Stimulated activated CD4-positive, alpha-beta T cell treated with anti-CD3 and anti-CD28 coated beads, TNF-alpha, amount 100 ng/mL, for 24 hours (primary cell): ENCODE measurements at places on chromosomes 2 and 18.

GRCh38 chr2:134630504-134631159, 88.2 kb downstream of the TMEM163 start:
- no peak for DNase-seq

DNA sequence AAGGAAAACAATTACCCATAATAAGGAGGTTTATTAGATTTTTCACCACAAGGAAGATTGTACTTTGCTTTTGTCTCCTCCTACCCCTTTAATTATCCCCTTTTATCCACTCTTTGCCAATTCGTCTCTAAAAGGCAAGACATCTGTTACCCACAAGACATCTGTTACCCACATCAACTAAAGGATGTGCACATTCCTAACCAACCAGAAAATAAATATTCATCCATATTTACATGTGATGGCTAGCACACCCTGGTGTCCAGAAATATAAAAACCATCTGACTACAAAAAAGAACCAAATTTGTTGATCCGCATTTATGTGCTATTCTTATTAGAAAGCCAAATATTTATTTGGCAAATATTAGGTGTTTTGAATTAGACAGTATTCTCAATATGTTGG, 35.7 kb downstream of the ACVR1C start:
- no peak for DNase-seq

- DNase-seq, result no peak
Observed at GRCh38 chr18:26335156-26335555, 108.9 kb downstream of the TAF4B start.

GRCh38 chr2:104938231-104938941, 84.5 kb downstream of the POU3F3 start:
- peak; percentile 18 for DNase-seq

DNA sequence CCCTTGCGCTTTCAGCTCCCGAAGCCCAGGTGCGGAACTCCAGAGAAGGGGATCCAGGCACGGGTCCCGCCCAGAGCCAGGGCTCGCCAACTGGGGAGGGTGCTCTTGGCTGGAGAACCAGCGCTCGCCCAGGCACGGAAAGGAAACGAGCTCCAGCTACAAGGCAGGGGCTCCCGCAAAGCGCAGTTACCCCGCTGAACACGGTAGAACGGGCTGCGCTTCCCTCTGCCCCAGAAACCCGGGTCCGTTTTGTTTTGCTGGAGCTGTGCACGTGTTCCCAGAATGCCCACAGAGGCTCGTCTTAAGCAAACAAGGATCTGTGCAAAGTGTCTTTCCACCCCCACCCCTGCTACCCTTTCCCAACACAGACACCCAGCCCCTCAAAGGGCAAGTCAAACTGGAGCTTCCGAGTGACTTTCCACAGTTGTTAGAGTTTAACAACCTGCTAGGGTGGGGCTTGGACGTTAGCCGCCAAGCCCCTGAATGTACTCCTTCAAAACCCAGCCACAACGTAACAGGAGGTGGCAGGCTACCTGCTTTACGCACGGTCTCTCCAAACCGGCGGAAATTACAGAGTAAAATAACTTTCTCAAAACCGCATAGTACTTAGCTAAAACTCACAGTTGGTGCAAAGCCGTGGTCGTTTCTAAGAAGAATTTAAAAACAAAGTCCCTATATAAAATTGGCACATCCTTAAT, 775 bp downstream of the RNF125 start:
- no peak for DNase-seq

DNA sequence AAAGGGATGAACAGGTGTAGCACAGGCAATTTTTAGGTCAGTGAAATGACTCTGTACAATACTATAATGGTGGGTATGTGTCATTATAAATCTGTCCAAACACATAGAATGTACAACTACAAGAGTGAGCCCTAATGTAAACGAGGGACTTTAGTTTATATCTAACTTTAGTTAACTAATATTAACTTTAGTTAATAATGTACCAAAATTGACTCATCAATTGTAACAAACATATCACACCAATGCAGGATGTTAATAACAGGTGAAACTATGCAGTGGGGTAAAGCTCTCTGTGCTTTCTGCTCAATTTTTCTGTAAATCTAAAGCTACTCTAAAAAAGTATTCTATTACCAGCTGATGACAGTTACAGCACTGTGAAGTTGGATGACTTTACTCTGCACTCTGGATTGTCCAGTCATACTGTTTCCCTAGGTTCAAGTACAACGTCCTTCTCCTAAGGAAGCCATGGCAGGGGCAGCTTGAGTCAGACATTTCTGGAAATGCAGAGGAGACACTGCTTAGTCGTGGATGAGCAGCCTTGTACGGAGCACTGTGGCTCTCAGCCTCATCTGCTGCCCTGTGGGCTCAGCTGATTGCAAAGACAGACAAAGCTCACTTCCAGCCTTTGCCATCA, 26.1 kb downstream of the TGFA start:
- no peak for DNase-seq

- no peak for DNase-seq
Observed at GRCh38 chr2:237235383-237236095, 149.8 kb downstream of the COPS8 start.

GRCh38 chr2:132681766-132682165, 11.8 kb upstream of the LYPD1 start:
- DNase-seq, result no peak

DNA sequence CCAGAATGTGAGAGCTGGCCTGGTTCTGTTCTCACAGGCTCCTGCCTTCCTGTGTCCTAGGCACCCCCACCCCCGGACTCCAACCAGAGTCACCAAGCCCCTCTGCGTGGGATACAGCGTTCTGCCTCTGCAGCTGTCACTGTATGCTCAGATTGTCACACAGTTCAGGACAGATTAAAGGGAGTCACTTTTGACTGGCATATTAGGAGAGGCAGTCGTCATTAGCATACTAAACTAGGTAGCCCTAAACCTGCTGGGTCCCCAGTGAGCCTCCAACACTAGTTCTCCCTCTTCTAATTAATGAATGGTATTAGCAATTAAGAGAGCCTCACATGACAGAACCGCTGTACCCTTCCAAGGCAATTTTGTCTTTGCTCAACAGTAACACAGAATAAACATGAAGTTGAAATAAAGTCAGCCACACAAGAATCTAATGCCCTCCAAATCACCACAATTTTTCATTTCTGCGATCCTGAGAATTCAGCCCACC, 340.2 kb downstream of the CMPK2 start:
- DNase-seq, result no peak

DNA sequence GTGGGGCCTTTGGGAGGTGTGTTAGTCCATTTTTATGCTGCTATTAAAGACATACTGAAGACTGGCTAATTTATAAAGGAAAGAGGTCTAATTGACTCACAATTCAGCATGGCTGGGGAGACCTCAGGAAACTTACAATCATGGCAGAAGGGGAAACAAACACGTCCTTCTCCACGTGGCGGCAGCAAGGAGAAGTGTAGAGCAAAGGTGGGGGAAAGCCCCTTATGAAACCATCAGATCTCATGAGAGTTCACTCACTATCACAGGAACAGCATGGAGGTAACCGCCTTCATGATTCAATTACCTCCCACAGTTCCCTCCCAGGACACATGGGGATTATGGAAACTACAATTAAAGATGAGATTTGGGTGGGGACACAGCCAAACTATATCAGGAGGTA, 187.1 kb upstream of the OSR1 start:
- DNase-seq, result no peak

DNA sequence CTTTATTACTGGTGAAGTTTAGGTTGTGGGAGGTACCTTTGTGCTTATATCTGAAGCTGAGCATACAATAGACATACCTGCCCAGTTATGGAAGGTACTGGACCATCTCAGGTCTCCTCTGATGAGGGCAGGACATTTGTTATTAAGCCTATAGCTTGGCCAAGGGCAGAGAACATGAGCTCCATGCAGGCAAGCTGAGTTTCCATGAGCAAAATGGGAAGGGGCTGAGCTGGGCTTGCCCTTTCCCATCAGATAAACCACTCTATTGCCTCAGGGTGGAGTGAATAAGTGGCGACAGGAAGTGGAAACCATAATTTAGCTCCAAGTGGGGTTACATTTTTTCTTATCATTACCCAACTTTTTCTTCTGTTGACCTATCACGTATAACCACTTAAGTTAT, 39.9 kb upstream of the EML6 start:
- no peak for DNase-seq

DNA sequence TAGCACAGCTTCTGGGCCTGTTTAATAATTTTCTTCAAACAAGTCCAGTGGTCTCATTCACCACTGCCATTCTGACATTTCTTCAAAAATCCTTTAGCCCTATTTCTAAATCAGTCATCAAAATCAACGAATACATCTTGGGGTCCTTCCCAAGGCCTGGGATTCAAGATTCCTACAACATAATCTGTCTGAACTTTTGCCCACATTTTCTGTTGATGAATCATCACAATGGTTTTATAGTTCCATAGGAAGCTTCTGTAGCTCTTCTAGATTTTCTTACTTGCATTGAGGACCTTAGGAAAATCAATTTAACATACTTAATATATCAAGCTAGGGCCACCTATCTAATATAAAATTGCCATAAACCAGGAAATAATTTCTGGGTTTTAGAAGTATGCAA, 811.8 kb upstream of the ACVR2A start:
- no peak for DNase-seq

GRCh38 chr2:44819061-44819460, 122.4 kb upstream of the SIX3 start:
- DNase-seq, result no peak

DNA sequence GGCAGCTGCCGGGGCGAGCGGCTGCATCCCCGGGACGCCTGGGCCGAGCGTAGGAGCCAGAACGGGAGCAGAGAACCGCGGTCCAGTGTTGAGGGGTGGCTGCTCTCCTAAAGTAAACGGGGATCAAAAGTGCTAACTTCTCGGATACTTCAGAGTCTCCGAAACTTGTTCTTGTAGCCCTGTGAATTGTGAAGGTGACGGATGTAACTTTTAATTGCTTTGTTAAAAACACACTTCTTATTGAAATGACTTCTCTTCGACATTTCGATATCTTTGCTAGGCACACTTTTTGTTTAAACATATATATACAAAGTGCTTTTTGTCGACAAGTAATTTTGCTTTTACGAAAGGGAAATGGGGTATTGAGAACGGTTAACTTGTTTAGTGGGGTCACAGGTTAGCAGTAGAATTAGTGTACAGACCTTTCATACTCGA, 540 bp downstream of the ATP9B start:
- no peak for DNase-seq

- DNase-seq, result no peak
Observed at GRCh38 chr2:68122680-68122964, 35.1 kb upstream of the PNO1 start.

- DNase-seq, result no peak
Observed at GRCh38 chr18:12659904-12660605, 2.1 kb upstream of the SPIRE1 start.

- DNase-seq, result no peak
Observed at GRCh38 chr18:9055626-9056025, 46.9 kb upstream of the NDUFV2 start.

- no peak for DNase-seq
Observed at GRCh38 chr2:28994679-28995078, 13.6 kb downstream of the TOGARAM2 start.

- DNase-seq, result no peak
Observed at GRCh38 chr18:44742718-44743311, 62.1 kb downstream of the SETBP1 start.

GRCh38 chr18:62505669-62506494, 16.9 kb upstream of the ZCCHC2 start:
- DNase-seq, result no peak

DNA sequence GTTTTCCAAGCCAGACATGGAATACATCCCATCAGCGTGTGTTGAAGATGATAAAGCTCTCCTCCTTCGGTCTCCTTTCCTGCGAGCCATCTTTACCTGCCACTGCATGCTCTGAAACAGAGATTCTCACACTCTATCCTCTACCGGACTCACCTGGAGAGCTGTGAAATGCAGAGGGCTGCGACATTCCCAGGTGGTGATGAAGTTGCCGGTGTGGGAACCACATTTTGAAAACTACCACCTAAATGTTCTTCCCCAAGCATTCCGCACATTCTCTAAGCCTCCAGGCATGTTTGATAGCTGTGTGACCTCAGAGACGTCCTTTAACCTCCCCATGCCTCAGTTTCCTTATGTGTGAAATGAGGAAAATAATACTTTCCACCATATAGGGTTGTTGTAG, 226.2 kb upstream of the RAB6C start:
- no peak for DNase-seq

GRCh38 chr2:151150331-151151320, 111.0 kb downstream of the RBM43 start:
- no peak for DNase-seq

GRCh38 chr2:130846686-130847375, 10.1 kb downstream of the ARHGEF4 start:
- no peak for DNase-seq

- no peak for DNase-seq
Observed at GRCh38 chr2:27264253-27264752, 1.5 kb upstream of the SLC30A3 start.

DNA sequence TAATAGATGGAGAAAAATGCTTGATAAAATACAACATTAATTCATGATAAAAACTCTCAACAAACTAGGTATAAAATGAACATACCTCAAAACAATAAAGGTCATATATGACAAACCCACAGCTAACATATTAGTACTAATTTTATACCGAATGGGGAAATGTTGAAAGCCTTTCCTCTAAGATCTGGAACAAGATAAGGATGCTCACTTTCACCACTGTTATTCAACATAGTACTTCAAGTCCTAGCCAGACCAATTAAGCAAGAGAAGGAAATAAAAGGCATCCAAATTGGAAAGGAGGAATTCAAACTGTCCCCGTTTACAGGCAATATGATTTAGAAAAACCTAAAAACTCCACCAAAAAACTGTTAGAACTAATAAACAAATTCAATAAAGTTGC, 61.5 kb upstream of the CTIF start:
- DNase-seq, result no peak

DNA sequence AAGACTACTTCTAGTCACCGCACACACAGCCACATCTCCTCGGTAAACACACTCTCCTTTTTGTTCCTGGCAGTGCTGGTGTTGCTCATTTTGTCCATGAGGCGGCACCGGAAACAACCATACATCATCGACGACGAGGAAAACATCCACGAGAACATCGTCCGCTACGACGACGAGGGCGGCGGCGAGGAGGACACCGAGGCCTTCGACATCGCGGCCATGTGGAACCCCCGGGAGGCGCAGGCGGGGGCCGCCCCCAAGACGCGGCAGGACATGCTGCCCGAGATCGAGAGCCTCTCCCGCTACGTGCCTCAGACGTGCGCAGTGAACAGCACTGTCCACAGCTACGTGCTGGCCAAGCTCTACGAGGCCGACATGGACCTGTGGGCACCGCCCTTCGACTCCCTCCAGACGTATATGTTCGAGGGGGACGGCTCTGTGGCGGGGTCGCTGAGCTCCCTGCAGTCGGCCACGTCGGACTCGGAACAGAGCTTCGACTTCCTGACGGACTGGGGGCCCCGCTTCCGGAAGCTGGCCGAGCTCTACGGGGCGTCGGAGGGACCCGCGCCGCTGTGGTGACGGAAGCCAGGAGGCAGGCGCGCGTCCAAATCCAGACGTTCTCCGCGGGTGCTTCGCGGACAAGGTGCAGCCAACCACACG, 221.0 kb downstream of the CDH20 start:
- DNase-seq, result peak; percentile 10

- DNase-seq, result no peak
Observed at GRCh38 chr2:64337314-64337713, 116.6 kb upstream of the LGALSL start.
